Activated naive CD8-positive, alpha-beta T cell treated with anti-CD3 and anti-CD28 coated beads for 36 hours (primary cell): ENCODE measurements at places on chromosomes 7 and 10.

GRCh38 chr7:151446412-151446811, 6.5 kb upstream of the CRYGN start:
- no peaks in the 10 kb centered on the region for H3K27me3 ChIP-seq
- no peak overlapping the region for H3K4me3 ChIP-seq
- no peak overlapping the region for H3K27ac ChIP-seq
- no peak for DNase-seq
- peaks cover 10% of the 10 kb centered on the region for H3K4me1 ChIP-seq

DNA sequence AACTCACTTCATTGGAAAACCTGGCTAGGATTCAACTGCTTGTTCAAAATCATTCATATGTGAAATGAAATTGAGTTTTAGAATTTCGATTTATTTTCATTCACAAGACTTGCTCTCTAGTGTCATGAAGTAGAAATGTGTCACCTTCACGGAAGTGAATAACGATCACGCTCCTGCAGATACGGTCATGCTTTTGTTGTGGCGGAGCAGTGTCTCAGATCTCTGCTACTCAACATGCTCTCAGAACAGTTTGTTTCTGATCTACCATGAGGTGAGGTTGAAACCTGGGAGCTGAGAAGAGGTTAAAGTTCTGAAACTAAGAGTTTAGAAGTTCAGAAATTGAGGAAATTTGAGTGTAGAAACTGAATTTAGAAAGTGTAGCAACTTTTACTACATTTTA, 13.8 kb upstream of the PITRM1 start:
- H3K27me3 ChIP-seq = peaks cover 14% of the 10 kb centered on the region
- H3K36me3 ChIP-seq = peaks cover 1% of the 10 kb centered on the region
- H3K4me1 ChIP-seq = peaks cover 15% of the 10 kb centered on the region
- H3K4me3 ChIP-seq = peak overlapping the region; percentile 22
- peak; percentile 61 for DNase-seq

GRCh38 chr10:86668297-86669165, at the start of gene LDB3:
TSS of gene LDB3 (plus strand) at chr10:86668511. CDS start at chr10:86668692, 181 bp downstream.
- no peaks in the 10 kb centered on the region for H3K36me3 ChIP-seq
- H3K4me1 ChIP-seq = no peaks in the 10 kb centered on the region
- no peak for DNase-seq
- no peak within 1 kb of the TSS for H3K4me3 ChIP-seq
- H3K27ac ChIP-seq = no peak within 1 kb of the TSS

GRCh38 chr7:4345004-4345403, 337.1 kb upstream of the FOXK1 start:
- no peaks in the 10 kb centered on the region for H3K36me3 ChIP-seq
- no peak overlapping the region for H3K27ac ChIP-seq
- peaks cover 20% of the 10 kb centered on the region for H3K27me3 ChIP-seq
- DNase-seq = no peak
- no peaks in the 10 kb centered on the region for H3K4me1 ChIP-seq

- H3K27ac ChIP-seq = no peak overlapping the region
- H3K36me3 ChIP-seq = no peaks in the 10 kb centered on the region
- peaks cover 18% of the 10 kb centered on the region for H3K27me3 ChIP-seq
- H3K4me3 ChIP-seq = no peak overlapping the region
Observed at GRCh38 chr10:44935201-44935965, 24.2 kb upstream of the RASSF4 start.

GRCh38 chr10:43785252-43785651, 136.6 kb upstream of the ZNF32 start:
- H3K4me3 ChIP-seq = no peak overlapping the region
- H3K27me3 ChIP-seq = no peaks in the 10 kb centered on the region
- H3K27ac ChIP-seq = no peak overlapping the region
- H3K4me1 ChIP-seq = peaks cover 13% of the 10 kb centered on the region
- DNase-seq = no peak

DNA sequence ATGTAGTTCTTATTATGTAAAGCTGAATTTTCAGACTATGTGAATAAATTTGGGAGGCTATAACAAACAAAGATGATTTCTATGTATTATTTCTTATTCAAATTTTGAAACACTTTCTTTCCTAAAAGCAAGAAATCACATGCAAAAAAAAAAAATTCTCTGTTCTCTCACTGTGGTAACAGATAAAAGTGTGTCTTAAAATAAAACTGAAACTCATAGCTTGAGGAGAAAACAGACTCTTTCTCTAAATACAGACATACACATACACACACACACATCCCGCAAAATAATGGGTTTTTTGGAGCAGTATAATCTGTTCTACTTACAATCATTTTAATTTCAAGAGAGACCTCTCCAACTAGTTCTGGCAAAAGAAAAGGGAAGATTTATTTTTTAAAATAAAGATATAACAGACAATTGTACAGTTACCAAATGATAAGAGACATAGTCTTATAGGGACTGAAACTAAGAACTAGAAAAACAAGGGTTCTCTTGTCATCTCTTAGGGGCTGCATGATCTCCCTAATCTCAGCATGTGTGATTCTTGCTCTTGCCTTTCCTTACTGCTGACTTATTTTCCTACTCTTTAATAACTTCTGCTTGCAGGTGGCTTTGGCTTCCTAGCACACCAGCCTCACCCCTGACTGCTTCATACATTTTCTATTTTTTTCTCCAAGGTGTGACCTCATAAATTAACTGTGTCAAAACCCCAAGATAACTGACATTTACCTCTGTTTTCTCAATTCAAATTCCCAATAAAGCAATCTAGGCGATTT, 483.5 kb upstream of the POT1 start:
- H3K27me3 ChIP-seq = no peaks in the 10 kb centered on the region
- DNase-seq = no peak
- H3K36me3 ChIP-seq = no peaks in the 10 kb centered on the region
- no peaks in the 10 kb centered on the region for H3K4me1 ChIP-seq
- H3K4me3 ChIP-seq = no peak overlapping the region
- H3K27ac ChIP-seq = no peak overlapping the region

- no peak overlapping the region for H3K4me3 ChIP-seq
- H3K36me3 ChIP-seq = no peaks in the 10 kb centered on the region
- no peak overlapping the region for H3K27ac ChIP-seq
- no peaks in the 10 kb centered on the region for H3K4me1 ChIP-seq
- H3K27me3 ChIP-seq = peaks cover 32% of the 10 kb centered on the region
Observed at GRCh38 chr7:26681819-26682418, 182.5 kb downstream of the SKAP2 start.

GRCh38 chr10:48364659-48365405, 58.4 kb downstream of the MAPK8 start:
- H3K27ac ChIP-seq = no peak overlapping the region
- H3K27me3 ChIP-seq = no peaks in the 10 kb centered on the region
- H3K4me3 ChIP-seq = no peak overlapping the region
- H3K4me1 ChIP-seq = peaks cover 26% of the 10 kb centered on the region

- DNase-seq = no peak
- no peak overlapping the region for H3K4me3 ChIP-seq
- H3K36me3 ChIP-seq = peaks cover 36% of the 10 kb centered on the region
- H3K27ac ChIP-seq = no peak overlapping the region
- H3K27me3 ChIP-seq = no peaks in the 10 kb centered on the region
Observed at GRCh38 chr10:32051926-32052325, 4.3 kb downstream of the KIF5B start.

DNA sequence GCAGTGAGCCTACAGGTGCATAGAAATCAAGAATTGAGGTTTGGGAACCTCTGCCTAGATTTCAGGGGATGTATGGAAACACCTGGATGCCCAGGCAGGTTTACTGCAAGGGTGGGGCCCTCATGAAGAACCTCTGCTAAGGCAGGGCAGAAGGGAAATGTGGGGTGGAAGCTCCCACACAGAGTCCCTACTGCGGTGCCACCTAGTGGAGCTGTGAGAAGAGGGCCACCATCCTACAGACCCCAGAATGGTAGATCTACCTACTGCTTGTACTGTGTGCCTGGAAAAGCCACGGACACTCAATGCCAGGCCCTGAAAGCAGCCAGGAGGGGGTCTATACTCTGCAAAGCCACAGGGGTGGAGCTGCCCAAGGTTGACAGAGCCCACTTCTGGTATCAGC, 533.5 kb downstream of the GPAM start:
- no peak overlapping the region for H3K27ac ChIP-seq
- no peak overlapping the region for H3K4me3 ChIP-seq

DNA sequence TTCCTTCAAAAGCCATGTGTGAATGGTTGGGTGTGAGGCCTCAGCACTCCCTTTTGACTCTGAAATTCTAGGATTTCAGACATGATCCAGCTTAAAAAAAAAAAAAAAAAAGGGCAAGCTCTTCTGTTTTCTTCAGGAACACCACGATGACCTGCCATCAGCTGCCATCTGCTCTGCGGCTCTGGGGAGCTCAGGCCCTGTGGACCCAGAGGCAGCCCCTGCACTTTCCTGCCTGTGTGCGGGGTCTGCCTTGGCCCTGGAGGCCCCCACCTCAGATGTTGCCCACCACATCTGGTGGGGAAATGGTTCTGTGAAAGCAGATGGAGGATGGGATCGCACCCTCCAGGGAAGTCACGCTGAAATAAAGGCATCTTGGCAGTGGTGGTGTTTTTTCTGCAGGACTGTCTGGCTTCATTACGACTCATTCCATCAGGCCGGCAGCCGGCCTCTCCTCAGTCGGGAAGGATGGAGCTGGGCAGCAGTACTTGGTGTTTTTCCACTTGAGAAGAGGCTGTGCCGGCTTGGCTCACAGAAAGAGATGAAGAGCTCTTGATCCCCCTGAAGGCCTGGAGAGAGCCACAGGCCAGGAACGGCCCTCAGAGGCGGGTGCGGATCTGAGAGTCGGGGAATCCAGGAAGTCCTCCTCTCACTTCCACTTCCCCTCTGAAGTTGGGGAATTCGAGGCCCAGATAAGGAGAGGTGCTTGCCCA, 66.1 kb upstream of the AQP1 start:
- no peak overlapping the region for H3K4me3 ChIP-seq
- H3K27ac ChIP-seq = no peak overlapping the region
- no peaks in the 10 kb centered on the region for H3K36me3 ChIP-seq
- no peaks in the 10 kb centered on the region for H3K4me1 ChIP-seq
- no peaks in the 10 kb centered on the region for H3K27me3 ChIP-seq
- DNase-seq = no peak

GRCh38 chr7:69735582-69735981, 137.3 kb downstream of the AUTS2 start:
- no peaks in the 10 kb centered on the region for H3K36me3 ChIP-seq
- no peak for DNase-seq
- H3K4me1 ChIP-seq = peaks cover 15% of the 10 kb centered on the region
- no peak overlapping the region for H3K4me3 ChIP-seq
- H3K27me3 ChIP-seq = peaks cover 27% of the 10 kb centered on the region
- no peak overlapping the region for H3K27ac ChIP-seq

DNA sequence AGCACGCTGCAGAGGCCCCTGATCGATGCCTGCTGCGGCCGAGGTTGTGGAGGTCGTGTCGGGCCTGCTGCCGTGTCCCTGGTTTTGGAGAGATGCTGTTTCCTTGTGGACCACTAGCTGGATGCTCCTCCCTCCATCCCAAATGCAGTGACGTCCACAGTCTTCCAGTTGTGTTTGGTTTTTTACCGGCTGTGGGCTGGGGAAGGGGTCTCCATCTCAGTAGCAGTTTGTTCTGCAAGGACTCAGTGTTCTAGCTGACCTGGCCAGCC, 143.0 kb upstream of the SHH start:
- no peaks in the 10 kb centered on the region for H3K27me3 ChIP-seq
- H3K4me1 ChIP-seq = no peaks in the 10 kb centered on the region
- no peak overlapping the region for H3K4me3 ChIP-seq
- H3K27ac ChIP-seq = no peak overlapping the region
- DNase-seq = no peak

GRCh38 chr10:411603-412002, 276.3 kb downstream of the ZMYND11 start:
- H3K4me3 ChIP-seq = no peak overlapping the region
- no peaks in the 10 kb centered on the region for H3K27me3 ChIP-seq
- H3K36me3 ChIP-seq = no peaks in the 10 kb centered on the region
- DNase-seq = no peak

DNA sequence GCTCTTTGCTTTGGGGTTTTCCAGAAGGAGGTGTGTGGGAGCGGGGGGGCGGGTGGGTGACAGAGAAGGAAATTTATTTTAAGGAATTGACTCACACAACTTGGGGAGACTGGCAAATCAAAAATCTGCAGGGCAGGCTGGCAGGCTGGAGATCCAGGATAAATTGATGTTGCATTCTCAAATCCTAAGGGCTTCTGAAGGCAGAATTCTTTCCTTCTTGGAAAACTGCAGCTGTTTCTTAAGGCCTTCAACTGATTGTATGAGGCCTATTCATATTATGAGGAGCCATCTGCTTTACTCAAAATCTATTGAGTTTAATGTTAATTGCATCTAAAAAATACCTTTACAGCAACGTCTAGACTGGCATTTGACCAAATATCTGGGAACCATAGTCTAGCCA, 1528.8 kb upstream of the LRRTM3 start:
- DNase-seq = no peak
- H3K27ac ChIP-seq = no peak overlapping the region
- no peaks in the 10 kb centered on the region for H3K27me3 ChIP-seq

DNA sequence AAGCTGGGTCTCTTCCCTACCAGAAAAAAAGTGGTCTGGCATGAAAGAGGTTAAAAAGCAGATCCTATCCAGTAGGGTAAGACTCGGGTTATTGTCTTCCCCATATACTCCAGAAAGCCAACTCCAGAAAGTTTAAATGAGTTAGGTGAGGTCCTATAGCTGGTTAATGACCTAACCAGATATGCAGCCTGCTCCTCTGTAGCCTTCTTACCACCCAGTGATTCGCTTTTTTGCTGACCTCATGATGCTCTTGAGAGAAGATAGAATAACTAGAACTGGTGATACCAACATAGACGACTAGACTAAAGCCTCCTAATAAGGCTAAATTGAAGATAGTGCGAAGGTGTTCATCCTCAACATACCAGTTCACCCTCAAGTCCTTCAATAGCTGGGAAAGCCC, 675 bp upstream of the GIMAP1 start:
- H3K27ac ChIP-seq = peak overlapping the region; percentile 83
- no peaks in the 10 kb centered on the region for H3K27me3 ChIP-seq
- peaks cover 45% of the 10 kb centered on the region for H3K36me3 ChIP-seq
- peak overlapping the region; percentile 76 for H3K4me3 ChIP-seq
- no peak for DNase-seq

DNA sequence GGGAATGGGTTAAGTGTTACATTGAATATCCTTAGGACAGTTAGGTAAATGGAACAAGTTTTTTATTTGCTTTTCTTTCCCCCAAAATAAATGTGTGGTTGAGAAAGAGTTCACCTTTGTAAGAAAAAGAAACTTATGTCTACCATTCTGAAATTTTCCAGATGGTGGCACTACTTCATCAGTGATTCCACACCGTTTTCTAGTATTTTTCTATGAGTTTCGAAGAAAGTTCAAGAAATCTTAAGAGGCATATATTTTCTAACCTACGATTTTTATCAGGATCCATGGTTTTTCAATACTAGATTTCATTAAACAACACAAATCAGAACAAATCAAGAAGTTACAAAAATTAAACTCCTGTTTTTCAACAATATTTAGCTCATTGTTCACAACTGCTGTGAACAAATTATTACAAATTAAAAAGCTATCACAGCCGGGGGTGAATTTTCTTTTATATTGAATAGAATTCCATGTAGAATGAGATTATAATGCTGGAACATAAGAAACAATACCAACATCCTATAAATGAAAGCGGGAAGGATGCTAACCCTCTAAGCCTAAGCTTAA, 163.1 kb upstream of the NPVF start:
- no peak for DNase-seq
- H3K27me3 ChIP-seq = peaks cover 26% of the 10 kb centered on the region
- no peaks in the 10 kb centered on the region for H3K36me3 ChIP-seq
- H3K4me3 ChIP-seq = no peak overlapping the region
